Skin of body (tissue), 3 donors: ENCODE measurements at places on chromosomes 6 and 20. TPM values are rescaled to one million over a fixed set of nuclear protein-coding genes. Genes with fewer than 3 reads are reported as not detected.

NANP gene
- total RNA-seq = 6.2 TPM

HTR1E gene
- total RNA-seq = not detected

MEI4 gene
- 0.10 TPM for total RNA-seq

SCP2D1 gene
- total RNA-seq = not detected

FLOT1 gene
- total RNA-seq = 32.6 TPM

KCNQ5 gene
- 0.39 TPM for total RNA-seq

OR2H2 gene
- not detected for total RNA-seq

SIRPD gene
- total RNA-seq = 0.39 TPM
